Activated CD8-positive, alpha-beta memory T cell treated with anti-CD3 and anti-CD28 coated beads, Interleukin-2, amount 10 ng/mL, durations not matched to agents 7 days and 5 days (primary cell): ENCODE measurements at places on chromosomes 11 and 22.
A peak's percentile ranks its signal among the peaks of the same experiment; 100 is the strongest.

DNA sequence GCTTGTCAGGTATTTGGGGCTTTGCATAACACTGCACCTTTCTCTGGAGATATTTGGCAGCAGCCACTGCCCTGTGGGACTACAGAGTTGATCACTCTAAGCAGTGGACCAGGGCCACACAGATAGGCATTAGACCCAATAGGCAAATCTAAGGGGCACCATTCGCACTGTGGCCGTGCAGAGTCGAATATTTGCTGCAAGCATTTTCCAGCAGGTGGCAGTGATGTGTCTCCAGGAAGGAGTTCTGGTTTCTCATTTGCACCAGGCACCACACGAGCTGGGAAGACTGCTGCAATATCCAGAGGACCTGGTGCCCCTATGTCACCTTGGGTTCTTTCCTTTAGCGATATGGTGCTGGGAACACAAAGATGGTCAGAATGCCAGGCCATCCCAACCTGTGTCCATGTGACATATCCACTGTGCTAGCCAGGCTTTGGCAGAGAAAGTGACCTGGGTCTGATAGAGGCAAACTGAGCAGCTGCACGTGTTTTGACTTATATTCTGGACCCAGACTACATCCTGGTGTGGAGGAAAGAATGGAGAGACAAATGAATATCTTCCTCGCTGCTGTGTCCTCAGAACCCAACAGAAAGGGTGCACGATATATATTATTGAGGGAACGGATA lies 318.7 kb downstream of the BUD13 start:
- no peaks in the 10 kb centered on the region for H3K4me1 ChIP-seq
- no peaks in the 10 kb centered on the region for H3K36me3 ChIP-seq
- H3K4me3 ChIP-seq: no peak overlapping the region
- no peak overlapping the region for H3K27ac ChIP-seq

GRCh38 chr11:63869683-63870082 lies 30.8 kb downstream of the MARK2 start:
- H3K27me3 ChIP-seq: no peaks in the 10 kb centered on the region
- H3K36me3 ChIP-seq: peaks cover 24% of the 10 kb centered on the region
- peak; percentile 87 for DNase-seq
- peak overlapping the region; percentile 80 for H3K27ac ChIP-seq

DNA sequence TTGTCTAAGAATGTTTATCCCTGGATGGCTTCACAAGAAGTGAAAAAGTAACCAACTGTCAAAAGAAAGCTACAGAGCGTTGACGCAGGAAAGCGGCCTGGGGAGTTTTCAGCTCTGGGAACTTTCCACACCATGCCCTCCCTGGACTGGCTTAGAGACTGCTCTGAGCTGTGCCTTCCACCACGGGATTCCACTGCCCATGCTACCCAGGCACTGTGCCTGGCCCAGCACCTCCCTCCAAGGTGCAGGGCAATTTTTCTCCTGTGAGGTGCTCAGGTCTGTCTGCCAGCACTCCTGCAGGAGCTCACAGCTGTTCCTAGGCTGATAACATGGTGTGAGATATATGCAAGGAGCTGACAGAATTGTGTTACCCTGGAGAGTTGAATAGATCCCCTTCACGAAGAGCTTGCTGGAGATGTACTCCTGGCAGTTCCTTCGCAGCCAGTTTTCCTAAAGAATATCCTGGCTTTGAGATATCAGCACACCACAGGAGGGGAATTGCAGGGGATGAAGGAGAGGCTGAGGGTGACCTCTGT lies 258.3 kb upstream of the B3GAT1 start:
- no peak overlapping the region for H3K4me3 ChIP-seq
- DNase-seq: no peak
- H3K27me3 ChIP-seq: peaks cover 3% of the 10 kb centered on the region

DNA sequence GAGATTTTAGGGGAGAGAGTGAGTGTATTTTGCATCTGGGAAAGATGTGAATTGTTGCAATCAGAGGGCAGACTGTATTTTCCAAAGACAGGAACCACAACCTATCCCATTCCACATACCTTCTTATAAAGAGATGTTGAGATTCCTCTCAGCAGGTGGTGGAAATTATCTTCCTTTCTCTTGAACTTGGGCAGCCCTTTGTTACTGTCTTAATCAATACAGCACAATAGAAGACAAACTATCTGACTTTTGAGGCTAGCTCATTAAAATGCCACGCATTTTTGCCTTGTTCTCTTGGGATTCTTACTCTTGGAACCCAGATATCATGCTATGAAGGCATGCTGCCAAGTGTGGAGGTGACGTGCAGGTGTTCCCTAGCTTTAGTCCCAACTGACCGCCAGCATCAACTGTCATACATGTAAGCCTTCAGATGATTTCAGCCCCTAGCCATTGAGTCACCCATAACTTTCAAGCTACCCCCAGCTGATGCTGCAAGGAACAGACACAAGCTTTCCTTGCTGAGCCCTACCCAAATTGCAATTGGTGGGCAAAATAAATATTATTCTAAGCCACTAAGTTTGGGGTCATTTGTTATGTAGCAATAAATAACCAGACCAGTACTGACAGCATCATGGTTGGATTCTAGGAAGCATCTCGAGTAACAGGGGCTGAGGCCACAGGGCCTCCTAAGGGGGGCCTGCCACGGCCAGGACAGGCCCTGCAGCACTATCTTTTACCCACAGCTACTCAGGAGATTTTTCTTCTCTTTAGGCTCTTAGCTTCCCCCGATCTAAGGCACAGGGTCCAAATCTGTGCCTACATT lies 63.0 kb downstream of the RPL27A start:
- H3K36me3 ChIP-seq: no peaks in the 10 kb centered on the region
- no peaks in the 10 kb centered on the region for H3K4me1 ChIP-seq
- H3K27me3 ChIP-seq: peaks cover 17% of the 10 kb centered on the region
- no peak overlapping the region for H3K4me3 ChIP-seq
- H3K27ac ChIP-seq: no peak overlapping the region
- no peak for DNase-seq

DNA sequence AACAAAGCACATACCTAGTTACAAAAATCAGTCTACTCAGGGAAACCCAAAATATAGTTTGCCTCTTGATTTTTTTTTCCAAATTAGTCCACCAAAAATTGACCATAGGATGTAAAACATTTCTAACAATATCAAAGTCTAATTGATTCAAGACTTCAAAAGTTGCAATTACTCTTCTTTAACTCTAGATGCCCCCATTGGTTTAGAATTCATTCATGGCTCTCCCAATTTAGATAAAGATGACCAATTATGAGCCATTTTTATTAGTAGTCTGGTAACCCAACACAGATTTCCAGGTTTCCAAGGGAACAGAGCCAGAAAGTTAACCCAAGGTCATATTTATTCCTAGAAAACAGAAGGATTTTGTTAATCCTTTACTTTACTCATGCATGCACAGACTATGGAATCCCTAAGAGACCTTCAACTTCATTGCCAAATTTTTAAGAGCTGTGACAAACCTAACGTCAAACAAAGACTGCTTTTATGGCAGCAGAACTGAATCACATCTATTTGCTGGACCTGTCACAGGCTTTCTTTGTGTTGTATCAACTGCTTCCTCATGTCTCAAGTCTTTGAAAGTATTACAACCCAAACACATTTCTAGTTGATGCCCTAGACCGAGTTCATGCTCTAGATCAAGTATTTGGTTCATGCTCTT lies 55.3 kb downstream of the C22orf42 start:
- no peaks in the 10 kb centered on the region for H3K36me3 ChIP-seq
- no peak overlapping the region for H3K27ac ChIP-seq
- no peaks in the 10 kb centered on the region for H3K4me1 ChIP-seq
- no peak overlapping the region for H3K4me3 ChIP-seq

- no peaks in the 10 kb centered on the region for H3K27me3 ChIP-seq
- DNase-seq: no peak
Measured at GRCh38 chr22:46165977-46166376, 15.7 kb downstream of the PPARA start.

GRCh38 chr11:78374917-78375316 lies 42.7 kb downstream of the GAB2 start:
- H3K4me3 ChIP-seq: no peak overlapping the region
- no peak overlapping the region for H3K27ac ChIP-seq
- H3K36me3 ChIP-seq: peaks cover 27% of the 10 kb centered on the region
- DNase-seq: no peak

DNA sequence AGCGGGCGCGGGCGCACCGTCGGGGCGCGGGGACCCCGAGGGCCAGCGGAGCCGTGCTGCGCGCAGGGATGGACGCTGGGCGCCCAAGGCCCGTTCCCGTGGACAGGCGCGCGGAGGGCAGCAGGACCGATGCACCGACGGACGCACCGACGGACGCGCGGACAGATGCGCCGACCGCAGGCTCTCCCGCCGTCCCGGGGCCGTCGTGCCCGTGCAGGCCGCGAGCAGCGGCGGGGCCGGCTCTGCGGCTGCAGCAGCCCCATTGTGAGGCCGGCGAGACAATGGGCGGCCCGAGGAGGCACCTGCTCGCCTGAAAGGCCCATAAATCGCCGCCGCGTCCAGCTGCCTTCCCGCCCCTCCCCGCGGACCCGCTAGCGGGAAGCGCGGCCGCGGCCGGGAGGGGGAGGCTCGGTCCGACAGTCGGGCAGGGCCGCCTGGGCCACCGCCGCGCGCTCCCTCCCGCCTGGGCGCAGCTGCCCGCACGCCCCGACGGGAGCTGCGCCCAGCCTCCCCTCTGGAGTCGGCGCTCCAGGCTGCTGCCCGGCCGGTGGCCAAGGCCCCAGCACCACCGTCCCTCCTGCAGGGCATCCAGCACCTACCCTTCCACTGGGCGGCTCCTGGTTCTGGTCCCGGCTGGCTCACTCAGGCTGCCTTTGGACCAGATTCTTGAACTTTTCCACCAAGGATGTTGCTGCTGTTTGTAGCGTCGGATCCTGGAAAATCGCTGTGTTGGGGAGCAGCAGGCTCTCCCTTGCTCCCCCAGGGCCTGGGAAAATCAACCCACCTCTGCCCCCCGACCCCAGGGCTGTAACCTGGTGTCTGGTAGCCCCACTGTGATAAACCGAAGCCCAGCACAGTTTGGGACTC lies 15.8 kb downstream of the CDKN1C start:
- no peaks in the 10 kb centered on the region for H3K36me3 ChIP-seq
- H3K27ac ChIP-seq: no peak overlapping the region
- DNase-seq: no peak

DNA sequence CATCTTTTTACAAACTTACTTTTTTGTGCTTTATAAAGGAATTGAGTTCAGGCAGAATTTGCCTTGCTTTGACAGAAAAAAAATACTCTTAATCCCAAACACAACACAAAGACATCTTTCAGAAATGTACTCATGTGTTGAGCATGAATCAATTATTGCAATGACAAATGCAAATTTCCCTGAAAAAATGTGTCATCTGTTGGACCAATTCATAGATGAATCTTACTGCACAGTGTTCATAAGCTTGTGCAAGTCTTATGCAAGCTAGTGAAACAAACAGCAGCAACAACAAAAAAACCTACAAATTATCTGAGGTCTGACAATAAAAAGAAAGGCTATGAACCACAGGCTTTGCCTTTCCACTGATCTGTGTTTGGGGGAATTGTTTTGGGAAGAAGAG lies 42.3 kb upstream of the HTATIP2 start:
- H3K27me3 ChIP-seq: peaks cover 11% of the 10 kb centered on the region
- H3K4me1 ChIP-seq: no peaks in the 10 kb centered on the region
- H3K36me3 ChIP-seq: no peaks in the 10 kb centered on the region
- H3K4me3 ChIP-seq: no peak overlapping the region
- no peak for DNase-seq
- H3K27ac ChIP-seq: no peak overlapping the region

DNA sequence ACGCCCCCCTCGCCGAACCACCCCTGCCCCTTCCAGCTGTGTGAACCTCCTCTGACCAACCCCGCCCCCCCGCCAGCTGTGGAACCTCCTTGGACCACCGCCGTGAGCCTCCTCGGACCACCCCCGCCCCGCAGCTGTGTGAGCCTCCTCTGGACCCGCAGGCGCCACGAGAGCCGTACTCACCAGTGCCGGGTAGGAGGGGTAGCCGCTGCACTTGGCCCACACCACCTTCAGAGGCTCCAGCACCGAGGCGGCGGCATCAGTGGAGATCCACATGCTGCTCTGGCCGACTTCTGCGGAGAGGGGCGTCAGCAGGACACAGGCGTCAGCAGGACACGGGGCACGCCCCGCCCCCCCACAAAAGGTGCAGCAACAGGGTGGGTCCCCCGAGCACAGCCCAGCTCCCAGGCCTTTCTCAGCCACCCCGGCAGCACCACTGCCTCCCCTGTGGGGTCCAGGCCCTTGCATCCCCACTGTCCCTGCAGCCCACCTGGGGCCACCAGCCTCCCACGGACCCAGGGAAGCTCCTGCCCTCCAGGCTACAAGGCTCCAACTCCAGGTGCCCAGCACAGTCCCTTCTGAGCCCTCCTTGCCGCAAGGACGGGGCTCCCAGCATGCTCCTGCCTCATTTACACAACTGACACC lies 51.7 kb downstream of the BRD1 start:
- no peak overlapping the region for H3K4me3 ChIP-seq
- H3K36me3 ChIP-seq: peaks cover 22% of the 10 kb centered on the region
- no peak for DNase-seq
- peaks cover 7% of the 10 kb centered on the region for H3K4me1 ChIP-seq
- H3K27me3 ChIP-seq: no peaks in the 10 kb centered on the region
